ENCODE measurements at places on chromosomes 1 and 21.
A peak's percentile ranks its signal among the peaks of the same experiment; 100 is the strongest.

- no peak overlapping the region for H3K27ac ChIP-seq
- H3K4me3 ChIP-seq = no peak overlapping the region
- H3K27me3 ChIP-seq = peaks cover 3% of the 10 kb centered on the region
- DNase-seq = no peak
Observed at GRCh38 chr1:237416924-237417655, 375.1 kb downstream of the RYR2 start.

- DNase-seq = no peak
- H3K4me3 ChIP-seq = no peak overlapping the region
- H3K27ac ChIP-seq = peak overlapping the region; percentile 86
- H3K4me1 ChIP-seq = peaks cover 71% of the 10 kb centered on the region
Observed at GRCh38 chr21:33244779-33245105, 15.0 kb downstream of the IFNAR2 start.

- DNase-seq = no peak
- no peak overlapping the region for H3K4me3 ChIP-seq
- no peak overlapping the region for H3K27ac ChIP-seq
- no peaks in the 10 kb centered on the region for H3K4me1 ChIP-seq
- no peaks in the 10 kb centered on the region for H3K27me3 ChIP-seq
Observed at GRCh38 chr1:6506210-6507036, 15.0 kb upstream of the PLEKHG5 start.

GRCh38 chr1:60835649-60836048, 246.7 kb upstream of the NFIA start:
- no peak overlapping the region for H3K27ac ChIP-seq
- no peak overlapping the region for H3K4me3 ChIP-seq
- H3K36me3 ChIP-seq = no peaks in the 10 kb centered on the region
- H3K4me1 ChIP-seq = no peaks in the 10 kb centered on the region
- no peak for DNase-seq

GRCh38 chr1:239814306-239814881, 277.3 kb upstream of the FMN2 start:
- peak; percentile 45 for DNase-seq
- peak overlapping the region; percentile 49 for H3K4me3 ChIP-seq
- H3K4me1 ChIP-seq = peaks cover 44% of the 10 kb centered on the region
- no peaks in the 10 kb centered on the region for H3K36me3 ChIP-seq

DNA sequence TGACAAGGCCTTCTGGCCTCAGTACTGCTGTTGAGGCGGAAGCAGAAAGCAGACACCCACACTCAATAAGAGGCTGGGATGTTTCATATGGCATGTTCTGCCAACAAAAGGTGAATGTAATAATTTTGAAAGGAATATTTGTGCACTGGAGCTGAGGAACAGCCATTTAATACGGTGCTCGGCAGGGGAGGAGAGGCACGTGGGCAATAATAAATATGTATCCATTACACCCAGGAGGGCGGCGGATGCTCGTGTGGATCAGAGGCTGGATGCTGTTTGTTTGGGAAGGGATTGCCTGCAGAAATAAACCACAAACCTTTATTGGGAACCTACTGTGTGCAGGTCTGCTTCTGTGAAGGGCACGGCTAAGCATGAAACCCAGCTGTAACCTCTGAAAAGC, 92.0 kb downstream of the VWA5B1 start:
- no peaks in the 10 kb centered on the region for H3K36me3 ChIP-seq
- peaks cover 37% of the 10 kb centered on the region for H3K27me3 ChIP-seq
- DNase-seq = no peak
- no peak overlapping the region for H3K27ac ChIP-seq
- H3K4me1 ChIP-seq = no peaks in the 10 kb centered on the region
- H3K4me3 ChIP-seq = no peak overlapping the region

GRCh38 chr1:102434421-102434820, 437.7 kb upstream of the OLFM3 start:
- H3K4me1 ChIP-seq = no peaks in the 10 kb centered on the region
- H3K36me3 ChIP-seq = no peaks in the 10 kb centered on the region
- no peak for DNase-seq
- no peak overlapping the region for H3K27ac ChIP-seq
- no peak overlapping the region for H3K4me3 ChIP-seq

DNA sequence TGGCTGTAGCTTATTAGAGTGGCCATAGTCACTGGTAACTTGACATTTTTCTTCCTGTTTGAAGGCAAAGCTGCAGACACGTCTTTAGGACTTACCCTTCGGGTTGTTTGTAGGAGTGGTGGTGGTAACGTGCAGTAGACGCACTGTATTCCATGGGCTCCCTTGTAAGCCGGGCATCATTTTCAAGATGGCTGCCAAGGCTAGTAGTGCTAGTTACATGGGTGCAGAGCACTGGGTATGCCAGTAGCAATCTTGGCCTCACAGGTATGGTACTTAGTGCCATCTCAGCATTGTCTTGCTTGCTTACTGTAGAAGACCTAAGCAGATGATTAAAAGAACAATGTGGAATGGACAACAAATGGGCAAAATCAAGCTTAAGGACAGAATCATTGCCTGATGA, 1.9 kb downstream of the YBX1 start:
- peaks cover 69% of the 10 kb centered on the region for H3K4me1 ChIP-seq
- peaks cover 48% of the 10 kb centered on the region for H3K36me3 ChIP-seq
- no peaks in the 10 kb centered on the region for H3K27me3 ChIP-seq
- peak overlapping the region; percentile 97 for H3K4me3 ChIP-seq
- H3K27ac ChIP-seq = peak overlapping the region; percentile 94

GRCh38 chr1:230334447-230334837, 91.7 kb downstream of the PGBD5 start:
- H3K4me3 ChIP-seq = no peak overlapping the region
- H3K27me3 ChIP-seq = peaks cover 8% of the 10 kb centered on the region
- H3K36me3 ChIP-seq = peaks cover 2% of the 10 kb centered on the region

- no peak for DNase-seq
- H3K27ac ChIP-seq = no peak overlapping the region
- H3K4me1 ChIP-seq = peaks cover 6% of the 10 kb centered on the region
- no peaks in the 10 kb centered on the region for H3K36me3 ChIP-seq
- H3K4me3 ChIP-seq = no peak overlapping the region
- H3K27me3 ChIP-seq = no peaks in the 10 kb centered on the region
Observed at GRCh38 chr1:183870351-183871077, 65.6 kb downstream of the RGL1 start.

- H3K27me3 ChIP-seq = peaks cover 19% of the 10 kb centered on the region
- H3K4me3 ChIP-seq = no peak overlapping the region
- no peaks in the 10 kb centered on the region for H3K4me1 ChIP-seq
- no peak for DNase-seq
- no peaks in the 10 kb centered on the region for H3K36me3 ChIP-seq
- H3K27ac ChIP-seq = no peak overlapping the region
Observed at GRCh38 chr1:181202986-181203555, 114.6 kb downstream of the IER5 start.

- no peak for DNase-seq
- no peaks in the 10 kb centered on the region for H3K27me3 ChIP-seq
- no peak overlapping the region for H3K27ac ChIP-seq
- no peak overlapping the region for H3K4me3 ChIP-seq
- no peaks in the 10 kb centered on the region for H3K36me3 ChIP-seq
Observed at GRCh38 chr1:86084998-86085397, 71.6 kb downstream of the COL24A1 start.

- H3K27me3 ChIP-seq = no peaks in the 10 kb centered on the region
- H3K36me3 ChIP-seq = peaks cover 51% of the 10 kb centered on the region
- peak overlapping the region; percentile 41 for H3K27ac ChIP-seq
- H3K4me1 ChIP-seq = peaks cover 46% of the 10 kb centered on the region
- peak overlapping the region; percentile 27 for H3K4me3 ChIP-seq
- DNase-seq = no peak
Observed at GRCh38 chr1:145991735-145992412, 4.5 kb downstream of the TXNIP start.

GRCh38 chr1:118253053-118253915, 68.3 kb upstream of the SPAG17 start:
- no peak overlapping the region for H3K4me3 ChIP-seq
- no peaks in the 10 kb centered on the region for H3K36me3 ChIP-seq
- DNase-seq = no peak
- no peaks in the 10 kb centered on the region for H3K4me1 ChIP-seq
- no peak overlapping the region for H3K27ac ChIP-seq

- H3K4me1 ChIP-seq = peaks cover 86% of the 10 kb centered on the region
- H3K27ac ChIP-seq = peak overlapping the region; percentile 88
- H3K27me3 ChIP-seq = peaks cover 22% of the 10 kb centered on the region
- H3K36me3 ChIP-seq = peaks cover 3% of the 10 kb centered on the region
- DNase-seq = peak; percentile 87
Observed at GRCh38 chr1:206803221-206803730, 31.0 kb upstream of the IL10 start.

- DNase-seq = peak; percentile 41
- no peak within 1 kb of the TSS for H3K27ac ChIP-seq
- peaks cover 2% of the 10 kb centered on the region for H3K4me1 ChIP-seq
- peaks cover 8% of the 10 kb centered on the region for H3K36me3 ChIP-seq
Observed at GRCh38 chr1:247007511-247008405, at the start of gene ZNF695. TSS of gene ZNF695 (minus strand) at chr1:247008057. CDS start at chr1:247007908, 149 bp downstream.

DNA sequence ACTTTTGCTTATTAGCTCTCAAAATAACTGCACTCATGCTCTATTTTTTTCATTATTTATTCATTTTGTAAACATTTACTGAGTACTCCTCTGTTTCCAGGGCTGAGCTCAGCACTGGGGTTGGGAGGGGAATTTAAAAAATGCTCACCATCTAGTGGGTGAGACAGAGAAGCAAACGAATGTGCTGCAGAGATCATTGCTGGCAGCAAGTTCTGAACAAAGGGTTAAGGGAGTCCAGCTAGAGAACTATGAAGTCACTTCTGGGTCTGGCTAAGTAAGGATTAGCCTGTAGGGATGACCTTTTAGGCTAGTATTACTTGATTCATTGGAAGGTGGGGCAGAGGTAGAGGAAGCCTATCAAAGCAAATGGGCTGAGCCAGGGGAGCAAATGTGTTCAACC, 99.1 kb upstream of the ZNF644 start:
- no peaks in the 10 kb centered on the region for H3K36me3 ChIP-seq
- H3K4me1 ChIP-seq = peaks cover 22% of the 10 kb centered on the region
- H3K27me3 ChIP-seq = no peaks in the 10 kb centered on the region

GRCh38 chr1:22788254-22788661, 77.6 kb downstream of the EPHB2 start:
- peaks cover 8% of the 10 kb centered on the region for H3K27me3 ChIP-seq
- no peaks in the 10 kb centered on the region for H3K36me3 ChIP-seq
- H3K4me1 ChIP-seq = no peaks in the 10 kb centered on the region

- DNase-seq = no peak
- H3K4me3 ChIP-seq = no peak overlapping the region
- H3K36me3 ChIP-seq = peaks cover 21% of the 10 kb centered on the region
Observed at GRCh38 chr1:108154314-108154713, 45.8 kb downstream of the SLC25A24 start.

- no peaks in the 10 kb centered on the region for H3K36me3 ChIP-seq
- H3K4me3 ChIP-seq = no peak overlapping the region
- peak; percentile 49 for DNase-seq
- H3K27ac ChIP-seq = no peak overlapping the region
Observed at GRCh38 chr1:37764414-37764825, 500 bp downstream of the EPHA10 start.

- H3K36me3 ChIP-seq = peaks cover 3% of the 10 kb centered on the region
- H3K27ac ChIP-seq = no peak overlapping the region
- no peak for DNase-seq
- no peak overlapping the region for H3K4me3 ChIP-seq
Observed at GRCh38 chr1:193629875-193630274, 443.5 kb upstream of the B3GALT2 start.

GRCh38 chr1:86018283-86018923, 138.2 kb downstream of the COL24A1 start:
- DNase-seq = no peak
- H3K4me3 ChIP-seq = no peak overlapping the region
- H3K36me3 ChIP-seq = no peaks in the 10 kb centered on the region
- no peak overlapping the region for H3K27ac ChIP-seq

GRCh38 chr1:64983110-64983509, 16.8 kb upstream of the JAK1 start:
- no peak overlapping the region for H3K4me3 ChIP-seq
- DNase-seq = no peak
- H3K27me3 ChIP-seq = peaks cover 2% of the 10 kb centered on the region
- H3K36me3 ChIP-seq = no peaks in the 10 kb centered on the region
- peaks cover 9% of the 10 kb centered on the region for H3K4me1 ChIP-seq
- H3K27ac ChIP-seq = no peak overlapping the region

DNA sequence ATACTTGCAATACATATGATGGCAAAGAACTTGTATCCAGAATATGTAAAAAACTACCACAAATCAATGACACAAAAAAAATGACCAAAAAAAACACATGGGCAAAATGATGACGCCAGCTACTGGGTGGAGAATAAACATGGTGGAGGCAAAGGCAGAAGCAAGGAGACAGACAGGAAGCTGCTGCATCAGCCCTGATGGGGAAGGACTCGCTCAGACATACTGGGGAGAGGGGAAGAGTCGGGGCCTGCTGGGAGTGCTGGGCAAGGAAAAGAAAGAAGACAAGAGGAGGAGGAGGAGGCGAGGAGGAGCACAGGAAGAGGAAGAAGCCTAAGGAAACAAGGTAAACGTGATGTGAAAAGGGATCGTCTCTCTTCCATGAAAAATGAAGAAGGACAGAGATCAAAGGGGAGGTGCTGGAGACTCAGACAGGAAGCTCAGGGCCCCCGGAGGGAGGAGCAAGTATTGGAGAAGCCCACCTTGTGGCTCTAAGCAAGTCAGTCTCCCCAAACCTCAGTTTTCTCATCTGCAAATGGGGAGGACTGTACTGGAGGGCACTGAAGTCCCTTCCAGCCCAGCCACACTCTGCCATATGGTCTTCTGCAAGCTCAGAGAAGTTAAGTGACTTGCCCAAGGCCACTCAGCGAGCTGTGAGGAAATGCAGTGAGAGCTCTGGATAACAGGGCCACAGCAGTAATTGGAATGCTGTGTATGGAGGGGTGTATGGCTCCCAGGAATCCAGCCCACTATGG, 24.2 kb downstream of the OLFML2B start:
- H3K27me3 ChIP-seq = no peaks in the 10 kb centered on the region
- DNase-seq = no peak
- H3K4me1 ChIP-seq = peaks cover 9% of the 10 kb centered on the region
- H3K27ac ChIP-seq = no peak overlapping the region
- H3K36me3 ChIP-seq = no peaks in the 10 kb centered on the region

DNA sequence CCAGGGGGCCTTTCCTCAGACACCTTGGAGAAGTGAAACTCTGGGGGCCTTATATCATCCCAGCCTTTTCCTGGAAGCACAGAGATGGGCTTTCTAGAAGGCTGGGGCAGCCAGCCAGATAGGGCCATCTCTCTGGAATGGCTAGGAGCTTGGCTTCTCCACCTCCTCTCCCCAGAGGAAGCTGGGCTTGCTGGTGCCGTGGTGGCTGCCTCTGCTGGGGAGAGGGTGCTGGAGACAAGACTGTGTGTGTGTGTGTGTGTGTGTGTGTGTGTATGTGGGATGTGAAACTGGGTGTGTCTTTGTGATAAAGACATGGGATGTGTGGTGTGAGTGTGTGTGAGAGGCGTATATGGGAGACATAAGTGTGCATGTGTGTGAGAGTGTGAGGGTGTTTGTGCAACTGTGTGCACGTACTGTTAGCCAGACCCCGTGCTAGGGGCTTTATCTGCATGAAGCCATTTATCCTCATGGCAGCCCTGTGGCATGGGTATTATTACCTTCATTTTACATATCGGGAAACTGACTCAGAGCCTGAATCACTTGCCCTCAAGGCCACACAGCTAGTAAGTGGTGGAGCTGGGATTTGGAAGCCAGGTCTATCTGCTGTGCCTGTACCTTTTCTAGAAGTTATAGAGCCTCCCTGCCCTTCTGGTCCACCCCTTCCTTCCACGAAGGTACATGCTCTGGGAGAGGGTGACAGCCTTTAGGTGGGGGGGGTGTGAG, 44.2 kb downstream of the PTPRU start:
- peaks cover 3% of the 10 kb centered on the region for H3K27me3 ChIP-seq
- no peaks in the 10 kb centered on the region for H3K36me3 ChIP-seq
- no peak for DNase-seq
- peaks cover 4% of the 10 kb centered on the region for H3K4me1 ChIP-seq
- no peak overlapping the region for H3K4me3 ChIP-seq

GRCh38 chr1:114668784-114669561, 876 bp downstream of the DENND2C start:
- H3K36me3 ChIP-seq = no peaks in the 10 kb centered on the region
- H3K27ac ChIP-seq = no peak overlapping the region
- no peak for DNase-seq
- peaks cover 10% of the 10 kb centered on the region for H3K4me1 ChIP-seq
- peaks cover 16% of the 10 kb centered on the region for H3K27me3 ChIP-seq
